ENCODE measurements at places on chromosomes 11 and 22.

DNA sequence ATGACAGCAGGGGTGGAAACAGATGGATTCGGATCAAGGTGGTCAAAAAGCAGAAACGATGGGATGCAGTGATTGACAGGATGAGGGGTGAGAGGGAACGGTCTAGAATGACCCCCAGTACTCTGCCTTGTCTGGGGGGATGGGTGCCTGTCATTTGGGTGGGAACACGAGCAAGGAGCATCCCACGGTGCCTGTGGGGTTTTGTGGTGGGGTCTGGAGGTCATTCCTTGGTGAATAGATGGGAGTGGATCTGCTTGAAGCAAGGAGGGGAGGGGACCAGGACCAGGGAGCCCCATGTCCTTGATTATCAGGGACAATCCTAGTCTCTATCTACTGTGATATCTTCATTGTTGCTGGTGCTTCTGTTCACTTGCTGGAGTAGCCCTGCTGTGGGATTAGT, 8.1 kb upstream of the CERK start:
- DNase-seq = no peak

- no peak for DNase-seq
These were observed 35.9 kb downstream of the SHISAL1 start for GRCh38 chr22:44276706-44277356.

DNA sequence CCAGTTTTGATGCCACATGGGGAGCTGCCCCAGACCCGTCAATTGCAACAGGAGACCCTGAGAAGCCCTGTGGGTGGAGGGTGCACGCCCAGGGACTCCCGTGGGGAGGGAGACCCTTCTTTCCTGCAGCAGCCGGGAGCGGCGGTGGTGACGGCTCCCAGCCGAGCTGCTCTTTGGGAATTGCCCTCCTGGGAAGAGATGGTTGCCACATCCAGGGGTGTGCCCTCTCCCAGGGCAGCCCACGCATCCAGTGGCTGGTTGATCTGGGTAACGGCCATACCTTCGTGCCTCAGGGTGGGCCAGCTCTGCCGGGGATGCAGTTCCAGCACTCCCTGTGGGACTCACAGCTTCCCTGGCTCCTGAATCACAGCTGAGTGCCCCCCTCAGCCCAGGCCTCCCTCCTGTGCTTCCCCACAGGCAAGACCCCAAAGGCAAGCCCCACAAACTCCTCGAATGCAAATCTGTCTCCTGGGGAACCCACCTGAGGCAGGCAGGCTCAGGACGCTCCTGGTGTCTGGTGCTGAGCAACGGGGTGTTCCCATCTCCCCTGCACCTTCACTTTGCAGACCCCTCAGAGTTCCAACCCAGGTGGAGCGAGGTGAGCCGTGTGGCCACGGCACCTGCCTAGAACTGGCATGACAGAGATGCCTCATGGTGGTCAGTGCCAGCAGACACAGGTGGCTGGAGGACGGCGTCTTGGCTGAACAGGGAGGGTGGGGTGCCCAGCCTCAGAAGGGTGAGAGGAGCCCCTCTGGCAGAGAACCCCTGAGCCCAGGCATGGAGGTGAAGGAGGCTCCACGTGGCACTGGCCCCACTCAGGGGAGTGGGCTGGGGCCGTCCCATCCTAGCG, 1027.4 kb downstream of the BRD1 start:
- DNase-seq = no peak

DNA sequence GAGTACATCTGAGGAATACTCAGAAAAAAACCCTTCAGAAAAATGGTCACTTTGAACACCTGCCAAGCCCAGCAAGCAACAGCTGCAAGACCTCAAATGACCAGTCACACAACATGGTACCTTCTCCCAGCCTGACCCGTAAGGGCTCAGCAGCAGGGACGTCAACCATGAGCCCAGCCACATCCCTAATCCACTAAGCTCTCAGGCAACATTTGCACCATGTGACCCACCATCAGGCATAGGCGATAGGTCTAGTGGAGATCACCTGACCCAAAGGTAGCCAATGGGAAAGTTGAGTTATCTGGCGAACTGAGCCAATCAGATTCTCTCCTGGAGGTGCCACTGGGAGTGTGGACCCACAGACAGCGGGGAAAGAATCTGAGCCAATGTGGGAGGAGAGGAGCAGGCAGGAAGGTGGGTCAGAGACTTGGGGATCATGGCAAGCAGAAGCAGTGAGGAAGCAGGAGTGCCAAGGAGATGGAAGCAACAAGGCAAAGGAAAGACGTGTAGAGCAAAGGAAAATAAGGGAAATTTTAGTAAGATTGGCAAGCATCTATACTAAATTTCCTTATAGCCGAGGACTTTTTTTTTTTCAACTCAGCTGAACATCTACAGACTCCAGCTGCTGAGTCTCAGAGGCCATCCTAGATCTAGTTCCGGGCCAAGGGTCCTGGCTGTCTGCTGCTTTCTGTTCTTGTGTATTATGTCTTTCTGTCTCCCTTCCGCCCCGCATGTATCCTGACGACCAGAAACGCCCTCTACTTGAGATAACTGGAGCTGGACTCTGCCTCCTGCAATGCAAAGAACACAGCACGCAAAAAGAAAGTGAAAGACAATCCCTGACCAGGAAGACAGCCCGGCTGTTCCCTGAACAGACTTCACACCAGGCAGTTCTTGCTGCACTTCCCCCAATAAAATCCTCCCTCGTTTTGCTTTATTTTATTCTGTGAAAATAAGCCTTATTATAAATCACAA, 11.0 kb upstream of the PLAAT2 start:
- DNase-seq = no peak

GRCh38 chr11:44885065-44885810, 65.4 kb downstream of the TP53I11 start:
- no peak for DNase-seq

DNA sequence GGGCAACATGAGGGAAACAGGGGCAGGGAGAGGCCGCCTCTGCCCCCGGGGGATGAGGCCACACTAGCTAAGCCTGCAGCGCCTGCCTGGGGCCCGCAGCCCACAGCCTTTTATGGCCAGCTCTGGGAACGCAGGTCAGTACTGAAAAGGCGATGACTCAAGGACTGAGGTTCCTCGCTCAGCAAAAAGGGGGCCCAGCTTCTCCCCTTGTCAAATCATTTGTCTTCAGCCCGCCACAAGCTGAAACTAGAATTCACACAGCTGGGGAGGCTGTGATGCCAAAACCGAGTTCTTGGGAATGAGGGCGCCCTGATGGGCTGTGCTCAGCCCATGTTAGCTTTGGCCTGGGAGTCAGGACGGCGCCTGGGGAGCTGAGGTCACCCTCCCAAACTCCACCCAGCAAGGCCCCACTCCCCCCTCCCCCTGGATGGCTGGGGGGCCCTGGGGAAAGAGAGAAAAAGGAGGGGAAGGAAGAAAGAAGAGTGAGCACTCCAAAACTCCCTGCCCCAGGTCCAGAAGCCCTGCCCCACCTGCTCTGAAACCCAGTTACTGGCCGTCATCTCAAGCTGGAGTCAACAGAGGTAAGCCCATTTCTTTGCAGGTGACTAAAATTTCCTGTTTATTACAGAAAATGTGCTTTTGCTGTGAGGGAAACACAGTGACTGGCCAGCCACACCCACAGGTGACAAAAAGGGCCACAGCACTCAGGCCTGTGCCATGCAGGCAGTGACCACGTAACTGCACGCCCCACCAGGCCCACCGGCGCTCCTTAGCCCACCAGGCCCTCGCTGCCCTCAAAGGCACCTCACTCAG, 13.7 kb downstream of the EHD1 start:
- peak; percentile 70 for DNase-seq

DNA sequence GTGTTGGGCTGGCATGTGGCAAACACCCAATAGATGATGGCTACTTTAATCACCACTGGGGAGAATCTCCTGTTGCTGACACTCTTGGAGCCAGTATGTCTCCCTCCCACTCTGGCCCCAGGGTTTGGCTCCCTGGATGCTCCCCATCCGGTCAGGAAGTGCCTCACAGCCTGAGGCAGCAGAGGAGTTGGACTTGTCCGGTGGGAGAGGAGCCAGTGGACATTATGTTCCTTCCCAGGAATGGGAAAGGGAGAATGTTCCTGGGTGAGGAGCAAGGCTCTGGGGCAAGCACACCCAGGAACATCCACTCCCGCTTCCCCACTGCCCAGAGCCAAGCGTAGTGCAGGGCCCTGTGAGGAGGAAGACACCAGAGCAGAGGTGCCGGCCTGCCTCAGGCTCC, 84.6 kb upstream of the NAV2 start:
- DNase-seq = no peak

DNA sequence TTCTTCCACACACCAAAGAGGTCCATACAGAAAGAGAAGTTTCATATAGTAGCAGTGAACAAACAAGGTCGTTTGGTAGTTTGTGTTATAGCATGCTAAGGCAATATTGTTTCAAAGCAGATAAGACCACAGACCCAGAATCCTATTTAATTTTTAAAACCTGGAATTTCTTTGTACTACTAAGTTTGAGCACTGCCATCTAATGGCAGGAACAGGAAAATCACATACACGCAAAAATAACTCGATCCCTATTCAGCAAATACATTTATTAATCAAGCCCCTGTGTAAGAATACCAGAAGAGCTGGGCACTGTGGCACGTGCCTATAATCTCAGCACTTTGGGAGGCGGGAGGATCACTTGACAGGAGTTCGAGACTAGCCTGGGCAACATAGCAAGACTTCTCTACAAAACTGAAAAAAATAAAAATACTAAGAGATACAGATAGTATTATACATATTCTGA, 2.9 kb upstream of the BTBD10 start:
- DNase-seq = no peak

DNA sequence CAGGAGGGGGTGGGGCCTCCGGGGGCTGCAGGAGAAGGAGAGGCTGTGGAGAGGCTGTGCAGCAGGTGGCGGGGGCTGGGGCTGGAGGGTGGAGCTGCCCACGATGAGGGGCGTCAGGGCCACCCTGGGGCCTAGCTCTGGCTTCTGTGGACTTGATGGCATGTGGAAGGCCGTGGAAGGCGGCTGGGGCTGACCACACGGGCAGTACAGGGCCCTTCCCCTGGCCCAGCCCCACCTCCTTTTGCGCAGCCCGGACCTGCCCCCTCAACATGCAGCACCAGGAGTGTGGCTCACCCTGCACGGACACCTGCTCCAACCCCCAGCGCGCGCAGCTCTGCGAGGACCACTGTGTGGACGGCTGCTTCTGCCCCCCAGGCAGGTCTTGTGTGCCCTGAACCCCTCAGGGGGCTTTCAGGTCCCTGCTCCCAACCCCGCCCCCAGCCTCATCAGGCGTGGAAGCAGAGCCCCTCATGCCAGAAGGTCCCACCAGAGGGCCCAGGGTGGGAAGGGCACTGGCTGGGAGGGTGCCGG, 6.1 kb downstream of the MUC5B start:
- DNase-seq = no peak

All from GM06990 (cell line).